Caudate nucleus (tissue), 63 donors: ENCODE measurements at places on chromosomes 11 and 22.

- DNase-seq, result no peak
Measured at GRCh38 chr11:128200467-128200866, 386.9 kb downstream of the ETS1 start.

- DNase-seq, result no peak
Measured at GRCh38 chr11:9065607-9066432, 25.6 kb downstream of the SCUBE2 start.

DNA sequence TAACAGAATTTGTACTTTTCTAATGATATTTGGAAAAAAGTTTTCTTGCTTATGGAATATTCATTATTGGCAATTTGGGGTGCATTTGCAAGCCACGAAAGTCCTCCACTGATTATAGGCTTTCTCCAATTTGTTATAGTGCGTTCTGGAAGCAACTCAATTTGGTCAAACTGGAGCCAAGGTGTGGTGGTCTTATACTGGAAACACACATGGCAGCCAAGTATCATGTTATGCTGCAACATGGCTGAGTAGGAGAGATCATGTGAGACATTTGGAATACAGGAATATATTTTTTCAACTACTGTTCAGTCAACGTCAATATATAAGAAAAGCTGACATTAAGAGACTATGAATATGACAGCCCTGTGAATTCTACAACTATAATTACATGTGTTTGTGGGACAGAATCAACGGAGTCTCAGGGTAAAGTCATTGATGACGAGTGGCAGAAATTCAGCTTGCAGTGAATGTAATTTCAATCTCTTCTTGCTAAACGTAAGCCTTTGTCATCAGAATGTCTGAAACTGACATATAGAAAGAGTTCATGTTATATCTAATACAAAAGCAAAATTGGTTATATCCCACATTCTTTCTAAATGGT is 83.8 kb upstream of the FIBIN start:
- DNase-seq, result no peak

DNA sequence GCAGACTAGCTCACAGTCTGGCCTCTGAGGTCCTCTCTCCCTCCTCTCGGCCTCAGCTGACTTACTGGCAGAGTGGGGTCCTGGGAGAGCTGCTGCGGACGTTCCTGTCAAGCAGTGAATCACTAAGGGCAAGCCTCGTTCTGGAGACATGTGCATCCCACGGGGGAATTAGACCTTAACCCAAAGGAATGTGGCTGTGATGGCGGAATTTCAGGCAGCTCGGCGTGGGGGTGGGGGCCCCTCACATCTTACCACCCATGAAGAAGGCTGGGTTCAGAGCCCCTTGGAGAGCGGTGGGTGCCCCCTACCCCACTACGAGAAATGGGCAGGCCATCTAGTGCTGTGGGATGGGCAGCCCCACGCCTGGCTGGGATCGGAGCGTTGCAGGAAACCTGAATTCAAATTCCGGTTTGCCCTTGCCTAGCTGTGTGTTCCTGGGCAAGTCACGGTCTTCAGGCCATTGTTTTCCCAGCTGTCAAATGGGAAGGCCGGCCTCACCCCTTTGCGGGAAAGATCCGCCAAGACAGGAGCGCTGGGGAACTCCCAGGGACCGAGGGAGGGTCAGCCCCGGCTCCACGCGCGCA is 554 bp downstream of the LRRC32 start:
- DNase-seq, result no peak

DNA sequence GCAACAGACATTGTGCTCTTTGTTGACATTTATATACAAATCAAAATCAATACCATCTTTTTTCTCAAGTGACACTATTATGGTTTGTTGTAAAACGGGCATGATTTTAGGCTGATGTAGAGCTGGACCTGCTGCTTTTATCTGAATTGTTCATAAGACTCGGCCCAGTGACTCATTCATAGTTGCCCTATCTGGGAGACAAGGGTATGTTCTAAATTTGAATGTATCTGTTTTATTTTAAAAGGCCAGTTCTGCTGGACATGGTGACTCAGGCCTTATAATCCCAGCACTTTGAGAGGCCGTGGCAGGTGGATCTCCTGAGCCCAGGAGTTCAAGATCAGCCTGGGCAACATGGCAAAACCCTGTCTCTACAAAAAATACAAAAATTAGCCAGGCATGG is 39.3 kb downstream of the CEP295 start:
- DNase-seq, result no peak

GRCh38 chr11:102269927-102270326 is 47.4 kb upstream of the BIRC3 start:
- DNase-seq, result no peak

- no peak for DNase-seq
Measured at GRCh38 chr22:42326301-42326700, 55.8 kb upstream of the TCF20 start.

DNA sequence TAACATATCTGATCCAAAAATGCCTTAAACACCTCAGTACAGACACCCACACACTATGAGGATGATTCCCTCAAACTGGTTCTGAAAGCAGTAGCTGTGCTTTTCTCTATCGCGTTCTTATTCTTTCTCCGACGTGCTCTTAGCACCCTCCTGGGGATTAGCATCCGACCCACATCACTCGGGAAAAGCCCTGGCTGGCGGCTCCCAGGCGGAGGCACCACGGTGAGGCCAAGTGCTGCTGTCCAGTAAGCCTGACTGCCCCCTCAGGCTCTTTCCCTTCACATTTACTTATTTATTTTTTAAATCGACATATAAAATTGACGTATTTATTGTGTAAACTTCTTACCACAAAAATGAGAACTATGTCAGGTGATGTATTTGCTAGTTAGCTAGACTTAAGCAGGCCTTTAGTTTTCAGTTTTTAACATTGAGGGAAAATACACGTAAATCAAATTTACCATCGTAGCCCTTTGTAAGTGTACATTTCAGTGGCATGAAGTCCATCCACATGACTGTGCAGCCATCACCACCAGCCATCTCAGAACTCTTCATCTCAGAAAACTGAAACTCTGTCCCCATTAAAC is 19.2 kb downstream of the TBX1 start:
- no peak for DNase-seq

GRCh38 chr11:121755906-121756305 is 303.1 kb upstream of the SORL1-AS1 start:
- DNase-seq, result no peak

DNA sequence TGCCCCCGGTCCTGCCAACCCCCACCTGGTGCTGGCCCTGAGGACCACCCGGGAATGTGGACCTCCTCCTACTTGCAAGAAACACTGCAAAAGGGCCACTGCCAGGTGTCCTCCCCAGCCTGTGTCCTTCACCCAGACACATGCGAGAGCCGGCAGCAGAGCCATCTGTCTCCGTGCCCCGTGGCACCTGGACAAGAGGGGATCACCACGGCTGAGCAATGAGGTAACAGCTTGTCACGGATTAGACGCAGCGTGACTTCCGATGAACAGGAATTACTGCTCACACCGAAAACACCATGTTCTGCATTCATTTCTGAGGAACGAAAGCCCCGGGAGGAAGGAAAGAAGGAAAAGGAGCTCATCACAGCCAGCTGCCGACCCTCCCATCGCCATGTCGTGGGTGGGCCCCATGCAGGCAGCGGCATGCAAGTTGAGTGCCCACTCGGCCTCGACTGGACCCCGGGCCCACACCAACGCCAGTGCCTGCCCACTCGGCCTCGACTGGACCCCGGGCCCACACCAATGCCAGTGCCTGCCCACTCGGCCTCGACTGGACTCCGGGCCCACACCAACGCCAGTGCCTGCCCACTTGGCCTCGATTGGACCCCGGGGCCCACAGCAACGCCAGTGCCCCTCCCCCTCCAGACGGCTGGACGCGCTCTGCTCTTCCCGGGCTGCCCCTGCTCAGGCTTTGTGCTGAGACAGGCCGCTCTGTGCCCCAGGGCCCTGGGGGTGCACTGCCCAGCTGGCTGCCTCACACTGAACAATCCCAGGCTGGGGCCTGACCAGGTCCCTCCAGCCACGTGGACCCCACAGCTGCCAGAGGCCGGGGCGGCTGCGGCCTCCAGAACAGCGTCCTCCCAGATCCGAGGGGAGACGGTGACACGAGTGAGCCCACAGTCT is 22.0 kb downstream of the CHID1 start:
- DNase-seq, result no peak

- DNase-seq, result no peak
Measured at GRCh38 chr11:63769042-63769713, 603 bp upstream of the ZFTA start.

- DNase-seq, result no peak
Measured at GRCh38 chr22:28053896-28054818, 135.1 kb upstream of the PITPNB start.

- DNase-seq, result no peak
Measured at GRCh38 chr22:32991353-32992101, 66.7 kb downstream of the SYN3 start.

GRCh38 chr11:73480677-73481076 is 104.5 kb downstream of the RELT start:
- DNase-seq, result no peak

GRCh38 chr11:102994105-102994504 is 38.6 kb upstream of the MMP13 start:
- DNase-seq, result no peak

DNA sequence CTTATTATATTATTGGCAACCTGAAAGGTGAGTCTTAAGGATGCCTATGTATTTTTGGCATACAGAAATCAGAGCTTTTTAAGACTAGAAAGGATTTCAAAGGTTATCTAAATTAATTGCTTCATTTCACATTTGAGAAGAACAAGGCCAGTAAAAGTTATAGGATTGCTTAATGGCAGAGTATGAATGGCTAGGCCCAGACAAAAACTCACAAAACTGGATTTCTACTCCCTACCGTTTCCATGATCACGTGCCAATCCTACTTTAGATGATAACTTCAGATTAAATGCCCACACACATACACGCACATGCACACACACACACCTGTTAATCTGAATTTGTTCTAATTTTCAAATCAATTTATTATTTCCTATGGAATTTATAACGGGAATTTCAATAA is 1.8 kb upstream of the PDE3B start:
- no peak for DNase-seq

DNA sequence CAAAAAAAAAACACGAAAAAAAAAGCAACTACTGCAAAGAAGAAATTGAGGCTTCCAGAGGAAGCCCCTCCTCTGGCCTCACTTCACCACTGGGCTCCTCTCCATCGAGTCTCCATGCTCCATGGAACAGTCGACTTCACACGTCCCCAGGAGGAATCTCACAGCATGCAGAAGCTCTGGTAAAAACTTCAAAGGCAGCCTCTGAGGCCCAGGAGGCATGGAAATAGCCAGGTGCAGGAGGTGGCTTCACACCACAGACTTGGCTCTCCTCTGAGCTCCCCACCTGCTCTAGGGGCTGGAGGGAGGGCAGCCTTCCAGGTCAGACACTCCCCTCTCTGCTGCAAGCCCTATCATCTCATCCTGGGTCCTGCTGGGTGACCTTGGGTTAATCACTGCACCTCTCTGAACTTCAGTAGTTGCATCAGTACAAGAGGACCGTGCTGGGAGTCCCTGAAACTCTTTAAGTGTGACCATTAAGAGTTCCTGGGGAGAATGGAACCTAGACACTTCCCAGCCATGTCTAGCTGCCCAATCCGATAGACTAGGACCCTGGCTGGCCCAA is 8.2 kb downstream of the PDE2A start:
- no peak for DNase-seq

DNA sequence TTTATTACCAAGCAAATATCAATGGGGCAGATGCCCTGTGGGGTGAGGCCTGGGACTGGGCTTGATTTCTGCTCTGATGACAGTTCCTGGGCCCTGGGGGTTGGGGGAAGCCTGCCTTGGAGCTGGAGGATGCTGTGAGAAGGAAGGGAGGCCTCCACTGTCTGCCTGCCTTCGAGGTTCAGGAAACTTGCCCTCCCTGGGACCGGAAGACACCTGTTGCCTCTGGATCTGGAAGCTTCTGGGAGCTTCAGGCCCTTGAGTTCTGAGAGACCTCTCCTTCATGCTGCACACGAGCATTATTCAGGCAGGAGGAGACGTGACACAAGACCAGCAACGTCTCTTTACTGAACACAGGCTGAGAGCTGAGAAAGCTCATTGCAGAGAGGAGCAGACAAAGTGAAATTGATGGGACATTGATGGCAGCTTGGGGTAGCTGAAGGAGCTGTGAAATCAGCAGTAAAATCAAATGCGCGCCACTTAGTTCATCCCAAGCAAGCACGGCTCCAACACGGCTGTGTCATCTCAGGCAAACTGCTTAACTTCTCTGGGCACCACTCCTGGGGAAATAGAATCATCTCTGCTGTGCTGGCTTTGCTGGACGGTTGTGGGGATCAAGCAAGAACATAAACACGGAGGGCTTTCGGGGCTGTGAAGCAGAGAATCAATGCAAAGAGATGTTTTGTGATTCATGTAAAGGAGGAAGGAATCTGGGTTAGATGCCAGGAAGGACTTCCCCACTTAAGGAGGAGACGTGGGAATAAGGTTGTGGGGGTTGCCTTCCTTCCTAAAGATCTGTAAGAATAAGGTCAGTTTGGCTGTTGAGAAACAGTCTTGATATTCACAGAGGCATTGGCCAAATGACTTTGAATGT is 64.5 kb downstream of the TP53I11 start:
- DNase-seq, result no peak

GRCh38 chr11:75496305-75496752 is 29.4 kb downstream of the GDPD5 start:
- no peak for DNase-seq

DNA sequence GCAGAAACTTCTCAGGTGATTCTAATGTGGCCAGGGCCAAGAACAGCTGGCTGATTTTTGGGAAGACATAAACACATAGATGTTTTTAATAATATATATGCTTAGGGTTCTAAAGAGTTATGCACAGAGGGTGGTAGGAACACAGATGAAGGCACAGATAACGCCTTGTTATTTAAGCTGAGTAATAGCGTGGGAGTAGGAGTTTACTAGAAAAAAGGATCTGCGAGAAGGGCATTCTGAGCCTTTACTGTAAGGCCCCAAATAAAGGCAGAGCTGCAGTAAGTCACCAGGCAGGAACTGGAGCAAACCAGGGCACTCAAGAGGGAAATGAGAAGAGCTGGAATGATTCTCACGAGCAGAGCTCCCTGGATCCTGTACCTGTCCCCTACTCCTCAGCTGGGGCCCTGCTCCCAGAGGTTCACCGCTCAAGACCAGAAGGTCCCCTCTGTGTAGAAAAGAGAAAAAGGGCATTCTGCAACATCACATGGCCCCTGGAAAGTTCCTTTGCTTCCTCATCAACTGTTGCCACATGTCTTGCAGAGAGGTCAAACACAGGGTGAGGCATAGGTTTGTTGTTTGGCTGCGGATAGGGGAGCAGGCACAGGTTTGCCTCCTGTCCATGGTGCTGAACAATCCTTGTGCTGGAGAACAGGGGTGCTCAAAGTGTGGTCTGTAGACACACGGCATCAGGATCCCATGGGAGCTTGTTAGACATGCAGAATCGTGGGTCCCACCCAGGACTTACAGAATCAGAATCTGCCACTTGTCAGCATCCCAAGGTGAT is 125.7 kb downstream of the TENM4 start:
- no peak for DNase-seq

- DNase-seq, result no peak
Measured at GRCh38 chr22:46213052-46213451, 37.0 kb downstream of the CDPF1 start.

GRCh38 chr11:2399488-2400068 is 972 bp upstream of the TSSC4 start:
- peak; percentile 28 for DNase-seq
